ENCODE measurements at places on chromosomes 16 and 17.

DNA sequence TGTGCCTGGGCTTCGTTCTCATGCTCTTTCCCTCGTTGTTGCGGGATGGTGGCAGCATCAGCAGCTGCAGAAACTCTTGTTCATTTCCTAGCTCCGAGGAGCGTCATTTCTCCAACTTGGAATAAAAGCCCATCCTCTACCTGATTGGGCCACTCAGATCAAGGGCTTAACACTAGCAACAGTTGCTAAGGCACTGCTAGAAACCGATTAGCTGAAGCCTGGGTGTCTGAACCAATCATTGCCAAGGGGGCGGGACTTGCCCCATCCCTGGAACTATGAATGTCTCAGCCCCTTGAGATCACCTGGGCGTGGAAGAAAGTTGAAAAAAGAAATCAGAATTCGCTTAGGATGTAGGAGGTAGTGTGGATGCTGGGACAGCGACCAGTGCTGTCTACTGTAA, 145.3 kb downstream of the FOXL1 start:
- peak; percentile 8 for DNase-seq

GRCh38 chr16:17026600-17027242, 444.0 kb downstream of the XYLT1 start:
- DNase-seq, result no peak

DNA sequence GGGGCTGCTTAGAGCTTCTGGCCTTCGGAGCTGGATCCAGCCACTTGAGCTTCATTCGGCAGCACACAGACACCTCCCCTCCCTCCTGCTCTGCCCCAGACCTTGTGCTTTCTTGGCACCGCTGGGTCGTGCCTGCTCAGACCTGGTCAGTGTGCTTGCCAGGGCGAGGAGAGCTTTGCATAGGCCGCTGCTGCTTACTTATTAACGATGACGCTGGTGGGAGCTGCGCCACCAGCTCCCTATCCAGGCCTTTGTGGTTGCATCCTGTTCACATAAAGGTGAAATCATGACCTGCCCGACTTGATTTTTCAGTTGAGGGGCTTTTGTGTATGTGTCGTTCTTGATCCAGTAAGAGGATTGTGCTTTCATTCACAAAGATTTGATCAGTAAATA, 101.1 kb downstream of the MSI2 start:
- no peak for DNase-seq

DNA sequence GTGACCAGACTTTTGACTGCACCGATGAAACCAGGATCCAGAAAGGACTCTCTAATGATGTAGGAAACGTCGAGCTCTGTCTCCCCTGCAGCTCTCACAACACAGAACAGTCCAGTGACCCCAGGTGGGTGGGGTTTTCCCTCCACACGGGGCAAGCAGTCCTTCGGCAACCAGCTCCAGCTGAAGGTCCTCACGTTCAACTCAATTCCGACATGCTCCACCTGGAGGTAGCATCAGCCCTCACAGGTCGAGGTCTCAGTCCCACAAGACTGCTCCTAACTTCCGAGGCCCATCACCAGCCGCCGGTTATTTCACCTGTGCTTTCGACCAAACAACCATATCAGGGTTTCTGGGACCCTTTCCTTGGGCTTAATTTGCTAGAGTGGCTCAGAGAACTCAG, 28.2 kb downstream of the ITGAE start:
- DNase-seq, result no peak

- DNase-seq, result no peak
These were observed 49.8 kb upstream of the XYLT1 start for GRCh38 chr16:17520561-17520960.

DNA sequence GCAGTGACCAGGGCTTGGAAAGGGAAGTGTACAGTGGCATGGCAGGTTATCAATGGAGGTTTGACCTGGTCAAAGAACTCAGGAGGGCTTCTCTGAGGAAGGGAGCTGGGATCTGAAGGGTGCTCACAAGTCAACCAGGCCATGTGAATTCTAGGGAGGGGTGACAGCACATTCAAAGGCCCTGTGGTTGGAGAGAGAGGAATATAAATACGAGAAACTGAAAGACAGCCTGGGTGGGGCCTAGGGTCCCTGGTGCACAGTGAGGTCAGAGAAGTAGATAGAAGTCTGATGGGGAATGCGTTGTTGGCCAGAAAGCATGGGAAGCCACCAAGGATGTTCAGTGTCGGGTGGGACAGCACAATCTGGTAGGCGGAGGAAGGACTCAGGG, 210.8 kb downstream of the KATNIP start:
- no peak for DNase-seq

DNA sequence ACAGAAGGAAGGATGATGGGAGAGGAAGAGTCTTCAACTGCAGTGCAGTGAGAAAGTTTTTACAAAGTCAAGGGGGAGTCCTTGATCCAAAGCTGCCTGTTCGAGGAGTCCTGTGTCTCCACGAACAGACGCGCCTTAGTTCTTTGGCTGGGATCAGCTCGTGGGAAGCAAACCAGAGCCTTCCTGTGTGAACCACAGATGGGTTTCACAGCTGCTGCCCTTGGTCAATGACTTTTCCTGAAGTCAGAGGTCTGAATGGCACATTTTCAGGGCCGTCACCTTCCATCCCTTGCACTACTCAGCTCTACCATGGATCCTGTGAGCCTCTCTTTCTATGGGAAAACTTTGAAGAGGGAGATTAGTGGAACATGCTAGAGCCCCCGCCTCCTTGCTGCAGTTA, 4.2 kb upstream of the SBK1 start:
- no peak for DNase-seq

- no peak for DNase-seq
These were observed 137.0 kb downstream of the ANKFN1 start for GRCh38 chr17:56290101-56290801.

All from activated effector memory CD4-positive, alpha-beta T cell treated with anti-CD3 and anti-CD28 coated beads, Interleukin-2, amount 50 U/mL, for 16 hours (primary cell).